ENCODE measurements at places on chromosomes 2 and 18.

- no peak for DNase-seq
Observed at GRCh38 chr18:46283895-46284295, 179.7 kb downstream of the HAUS1 start.

- no peak for DNase-seq
Observed at GRCh38 chr18:21458310-21458709, 142.2 kb downstream of the ESCO1 start.

- DNase-seq = no peak
Observed at GRCh38 chr2:170744248-170745002, 25.8 kb upstream of the ERICH2 start.

DNA sequence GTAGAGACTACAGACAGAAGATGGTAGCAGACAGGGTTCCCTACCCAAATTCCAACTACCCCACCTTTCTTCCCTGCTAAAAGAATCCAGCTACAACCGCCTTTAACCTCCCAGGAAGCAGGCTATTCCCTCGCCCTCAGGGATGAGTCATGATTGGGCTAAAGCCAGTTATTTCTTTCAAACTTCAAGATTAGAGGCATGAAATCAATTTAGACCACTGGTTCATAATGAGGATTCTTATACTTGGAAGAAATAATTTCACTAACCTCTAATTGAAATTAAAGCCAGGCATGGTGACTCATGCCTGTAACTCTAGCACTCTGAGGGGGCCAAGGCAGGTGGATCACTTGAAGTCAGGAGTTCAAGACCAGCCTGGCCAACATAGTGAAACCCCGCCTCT is 20.0 kb downstream of the TRIP12 start:
- no peak for DNase-seq

GRCh38 chr18:36780748-36781147 is 48.1 kb downstream of the TPGS2 start:
- no peak for DNase-seq

GRCh38 chr2:218995972-218996711 is 2.9 kb upstream of the CRYBA2 start:
- DNase-seq = peak; percentile 71

- DNase-seq = no peak
Observed at GRCh38 chr2:53438100-53438499, 329.5 kb upstream of the CHAC2 start.

GRCh38 chr2:197904446-197904845 is 100.1 kb downstream of the PLCL1 start:
- DNase-seq = no peak

DNA sequence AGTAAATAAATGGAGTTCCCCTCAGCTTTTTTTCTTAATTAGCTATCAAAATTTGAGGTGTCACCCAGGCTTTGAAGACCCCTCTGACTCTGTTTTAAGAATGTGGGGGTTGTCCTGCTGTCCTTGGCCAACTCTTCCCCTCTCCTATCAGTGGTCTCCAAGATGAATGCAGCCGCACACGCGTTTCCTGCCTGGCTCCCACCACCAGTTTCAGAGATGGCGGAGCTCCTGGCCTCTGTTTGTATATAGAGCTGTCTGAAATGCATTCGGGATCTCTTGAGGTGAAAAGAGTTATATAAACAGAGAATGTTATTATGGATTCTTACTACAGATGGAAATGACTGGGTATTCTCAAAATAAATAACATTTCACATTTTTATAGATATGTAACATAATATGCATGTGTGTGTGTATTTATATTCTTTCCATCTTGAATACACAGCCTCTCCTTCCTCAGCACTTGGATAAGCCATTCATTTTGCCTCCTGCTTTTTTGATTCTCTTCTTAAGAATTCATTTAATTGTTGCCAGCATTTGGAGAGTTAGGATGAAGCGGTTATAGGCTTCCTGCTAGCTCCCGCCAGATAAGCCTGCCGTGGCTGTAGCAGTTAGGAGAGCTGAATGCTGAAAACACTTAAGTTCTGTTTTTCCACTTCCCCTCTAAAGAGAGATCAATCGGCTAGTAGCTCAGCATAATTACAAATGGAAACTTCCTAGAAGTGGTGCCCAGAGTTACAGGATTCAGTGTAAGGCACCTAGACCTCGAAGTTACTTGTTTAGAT is 659.3 kb upstream of the FANCL start:
- DNase-seq = no peak

DNA sequence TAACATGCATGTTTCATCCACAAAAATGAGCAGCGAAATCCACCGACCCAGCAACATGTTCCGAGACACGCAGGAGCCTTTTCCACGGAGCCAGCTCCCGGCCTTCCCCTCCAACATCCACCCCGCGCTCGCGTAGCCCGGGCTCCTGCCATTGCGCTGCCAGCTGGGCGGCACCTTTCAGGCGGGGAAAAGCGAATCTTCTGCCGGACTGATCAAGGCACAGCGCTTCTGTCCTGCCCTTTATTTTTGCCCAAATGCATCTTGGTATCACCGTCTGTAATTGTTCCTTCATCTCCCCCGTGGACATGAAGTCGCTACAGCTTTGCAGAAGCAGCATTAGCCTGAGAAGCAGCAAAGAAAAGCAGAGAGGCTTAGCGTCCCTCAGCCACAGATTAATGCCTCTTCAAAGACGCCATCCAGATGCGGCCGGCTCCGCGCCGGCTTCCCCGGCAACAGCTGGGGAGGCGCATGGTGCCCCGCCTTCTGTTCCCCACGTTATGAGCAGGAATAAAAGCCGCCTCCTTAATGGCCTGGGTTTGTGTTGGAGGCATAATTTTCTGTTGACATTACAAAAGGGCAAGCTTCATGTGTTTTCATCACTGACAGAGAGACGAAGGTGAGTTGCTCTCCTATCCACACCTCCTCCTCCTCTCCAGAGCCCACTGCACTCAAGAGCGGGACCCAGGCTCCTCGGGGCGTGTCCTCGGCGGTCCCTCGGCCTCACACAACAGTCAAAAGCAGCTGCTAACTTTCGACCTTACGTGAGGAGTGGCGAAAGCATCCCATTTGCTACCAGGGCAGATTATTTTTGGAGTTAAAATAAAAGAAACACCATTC is 122.1 kb upstream of the SALL3 start:
- no peak for DNase-seq

DNA sequence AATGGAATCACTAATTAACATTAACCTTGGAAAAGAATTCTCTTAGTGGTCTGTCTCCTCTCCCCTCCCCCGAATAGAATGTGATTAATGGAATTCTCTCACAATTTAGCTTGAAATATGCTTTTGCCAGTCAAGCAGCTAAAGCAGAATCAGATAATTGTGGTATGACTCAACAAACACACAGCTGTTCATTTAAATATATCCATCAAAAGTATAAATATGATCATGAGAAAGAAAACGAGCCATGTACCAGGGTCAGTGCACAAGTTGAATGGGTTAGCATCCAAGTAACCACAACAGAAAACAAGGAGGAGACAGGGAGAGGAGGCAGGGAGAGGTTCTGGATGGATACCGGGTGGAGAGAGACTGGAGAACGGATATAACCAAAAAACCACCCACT is 66.9 kb downstream of the ACVR1 start:
- DNase-seq = no peak

DNA sequence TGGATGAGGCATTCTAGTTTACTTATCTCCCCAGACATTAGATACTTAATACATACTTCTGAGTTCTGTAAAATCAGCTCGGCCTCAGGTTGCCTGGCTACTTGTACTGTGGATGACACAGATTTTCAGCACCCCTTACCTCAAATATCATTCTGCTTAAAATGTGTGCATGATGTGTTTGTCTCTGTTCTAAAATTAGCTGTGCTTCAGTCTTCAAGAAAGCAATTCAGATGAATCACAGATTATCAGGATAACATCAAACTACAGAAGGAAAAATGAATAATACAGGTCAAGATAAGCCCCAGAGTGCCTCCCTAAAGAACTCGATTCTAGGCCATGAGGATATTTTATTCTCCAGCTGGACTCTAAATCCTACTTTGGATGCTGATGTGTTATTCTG is 21.3 kb upstream of the MAPRE2 start:
- no peak for DNase-seq

GRCh38 chr2:28613633-28614501 is 118.0 kb downstream of the PLB1 start:
- DNase-seq = no peak

- no peak for DNase-seq
Observed at GRCh38 chr18:25244170-25244569, 107.8 kb downstream of the ZNF521 start.

DNA sequence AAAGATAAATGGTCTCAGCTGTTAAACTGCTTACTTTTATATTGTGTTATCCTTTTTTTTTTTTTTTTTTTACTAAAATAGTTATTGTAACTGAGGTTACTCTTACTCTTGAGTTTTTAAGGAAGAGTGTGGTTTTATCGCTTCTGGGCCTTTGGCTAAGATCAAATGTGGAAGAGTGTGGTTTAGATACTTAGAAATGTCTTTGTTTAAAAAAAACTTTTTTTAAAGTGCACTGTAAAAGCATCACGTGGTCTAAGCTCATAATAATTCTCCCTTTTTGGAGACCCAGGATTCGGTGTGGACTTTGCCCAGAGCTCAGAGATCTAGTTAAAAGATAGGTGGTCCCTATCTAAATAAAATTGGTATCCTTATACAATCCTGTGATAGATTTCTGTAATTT is 11.9 kb upstream of the OXER1 start:
- no peak for DNase-seq

- DNase-seq = no peak
Observed at GRCh38 chr2:154826827-154827226, 128.3 kb downstream of the KCNJ3 start.

DNA sequence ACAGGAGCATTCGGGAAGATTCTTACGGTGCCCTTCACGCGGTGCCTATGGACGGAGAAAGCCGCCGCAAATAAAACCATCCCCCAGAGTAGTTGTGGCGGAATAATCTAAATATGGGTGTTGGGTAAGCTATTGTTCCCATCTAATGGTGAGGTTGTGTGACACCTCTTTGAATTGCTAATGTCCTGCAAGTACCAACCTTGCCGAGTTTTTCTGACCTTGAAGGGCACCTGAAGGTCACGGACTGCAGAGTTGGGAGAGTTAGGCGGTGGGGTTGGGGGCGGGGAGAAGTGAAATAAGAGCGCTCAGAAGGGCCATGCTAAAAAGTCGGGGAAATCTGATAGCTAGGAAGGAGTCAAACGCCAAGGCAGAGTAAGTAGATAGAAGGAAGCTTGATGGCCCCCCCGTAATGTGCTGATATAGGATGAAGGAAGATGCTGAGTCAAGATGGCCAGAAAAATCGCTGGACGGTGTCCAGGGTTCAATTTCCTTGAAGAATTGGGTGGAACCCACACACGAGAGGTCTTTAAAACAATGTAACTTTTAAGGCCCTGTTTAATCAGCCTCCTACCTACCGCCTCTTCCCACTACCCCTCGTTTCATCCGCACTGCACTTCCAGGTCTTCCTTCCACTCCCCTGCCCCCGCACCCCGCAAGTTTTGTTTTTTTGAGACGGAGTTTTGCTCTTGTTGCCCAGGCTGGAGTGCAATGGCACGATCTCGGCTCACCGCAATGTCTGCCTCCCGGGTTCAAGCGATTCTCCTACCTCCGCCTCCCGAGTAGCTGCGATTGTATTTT is 600 bp downstream of the KATNAL2 start:
- no peak for DNase-seq

- no peak for DNase-seq
Observed at GRCh38 chr2:136055929-136056688, 61.8 kb downstream of the CXCR4 start.

DNA sequence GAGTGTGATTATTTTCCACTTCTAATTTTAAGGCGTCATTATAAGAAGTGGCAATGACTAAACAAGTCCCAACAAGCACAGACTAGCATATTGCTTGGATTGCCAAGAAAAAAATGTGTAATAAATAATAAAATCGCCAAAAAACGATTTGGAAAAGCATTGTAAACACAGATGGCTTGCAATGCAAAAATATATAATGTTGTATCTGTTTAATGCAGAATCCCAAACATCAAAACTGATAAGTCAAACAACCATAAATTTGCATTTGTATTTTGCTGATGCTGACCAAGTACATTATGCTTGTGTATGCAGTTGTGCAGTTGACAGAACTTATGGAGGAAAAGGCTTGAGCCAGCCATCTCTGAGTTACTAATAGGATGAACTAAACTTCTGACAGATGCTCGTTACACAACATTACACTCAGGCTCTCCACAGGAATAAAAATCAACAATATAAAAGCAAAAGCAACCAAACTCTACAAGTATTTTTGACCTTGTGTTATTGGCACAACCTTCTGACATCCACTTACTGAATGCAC is 68.1 kb downstream of the DNER start:
- no peak for DNase-seq

- no peak for DNase-seq
Observed at GRCh38 chr18:58427321-58427720, 201.6 kb downstream of the ALPK2 start.

DNA sequence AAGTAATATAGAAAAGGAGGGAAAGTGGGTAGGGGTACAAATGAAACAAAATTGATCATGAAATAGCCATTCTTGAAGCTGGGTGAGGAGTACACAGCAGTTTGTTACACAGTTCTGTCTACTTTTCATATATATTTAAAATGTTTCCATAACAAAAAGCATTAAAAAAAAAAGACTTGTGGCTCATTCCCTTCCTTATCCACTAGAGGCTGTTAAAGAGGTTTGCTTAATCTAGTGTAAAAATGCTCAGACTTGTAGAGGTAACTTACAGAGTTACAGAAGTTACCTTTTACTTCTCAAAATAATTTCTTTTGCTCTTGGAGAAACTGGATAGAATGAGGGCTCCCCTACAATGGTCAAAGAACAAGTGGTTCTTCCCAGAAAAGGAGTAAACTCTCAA is 8.1 kb upstream of the WIPF1 start:
- no peak for DNase-seq

DNA sequence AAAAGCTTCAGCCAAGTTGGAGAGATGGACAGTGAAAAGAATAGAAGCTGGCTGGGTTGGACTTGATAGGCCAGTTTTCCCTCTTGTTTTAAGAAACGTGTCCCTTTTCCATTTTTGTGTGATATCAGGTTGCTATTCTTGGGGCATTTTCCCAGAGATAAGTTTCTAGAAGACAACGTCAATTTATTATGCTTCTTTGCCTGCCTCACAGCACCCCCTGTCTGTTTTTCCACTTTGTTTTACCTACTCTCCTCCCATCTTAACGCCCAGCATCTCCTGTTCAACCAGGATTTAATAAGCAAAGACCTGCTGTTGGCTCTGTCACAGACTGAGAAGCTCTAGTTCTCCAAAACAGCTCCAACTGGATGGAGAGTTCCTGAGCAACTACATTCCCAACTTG is 317.8 kb upstream of the ZNF521 start:
- no peak for DNase-seq

DNA sequence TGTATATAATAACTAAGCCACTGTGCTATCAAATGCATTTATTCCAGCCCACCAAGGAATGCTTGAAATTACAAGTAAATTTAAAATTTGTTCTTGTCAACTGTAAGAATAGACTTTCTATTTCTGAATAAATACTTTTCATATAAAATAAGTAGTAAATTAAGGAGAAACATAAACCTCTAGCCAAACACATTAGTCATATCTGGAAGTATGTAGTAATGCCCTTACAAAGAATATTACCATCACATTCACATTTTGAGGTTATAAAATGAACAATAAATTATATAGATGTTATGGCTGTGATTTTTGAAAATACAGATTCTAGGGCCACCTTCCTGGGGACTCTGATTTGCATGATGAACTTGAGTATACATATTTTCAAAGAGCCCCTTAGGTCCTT is 54.7 kb downstream of the SERPINB7 start:
- no peak for DNase-seq

- DNase-seq = no peak
Observed at GRCh38 chr2:235598532-235599531, 105.0 kb downstream of the AGAP1 start.

GRCh38 chr2:83578405-83578804 is 880.7 kb downstream of the SUCLG1 start:
- no peak for DNase-seq

Data from activated gamma-delta T cell treated with Interleukin-2 at 50 U/mL for 16 hours (primary cell).